Activated CD8-positive, alpha-beta memory T cell treated with anti-CD3 and anti-CD28 coated beads for 48 hours (primary cell): ENCODE measurements at places on chromosomes 1 and 21.

DNA sequence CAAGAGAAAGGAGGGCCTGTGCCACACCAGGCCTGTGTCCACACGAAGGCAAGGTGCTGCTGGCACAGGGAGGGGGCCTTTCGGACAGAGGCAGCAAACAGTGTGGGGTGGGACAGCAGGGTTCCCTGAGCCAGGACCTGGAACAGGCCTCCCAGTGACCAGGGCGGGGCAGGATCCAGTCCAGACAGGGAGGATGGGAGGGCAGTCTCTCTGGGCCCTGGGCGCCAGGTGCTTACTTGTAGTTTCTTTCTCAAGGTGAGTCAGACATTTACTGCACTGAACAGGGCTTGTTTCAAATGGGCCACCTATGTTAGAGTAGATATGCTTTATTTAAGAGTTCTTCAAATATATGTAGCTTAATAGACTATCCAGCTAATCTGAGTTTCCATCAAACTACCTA lies 52.8 kb upstream of the STUM start:
- DNase-seq: no peak

- no peak for DNase-seq
Observed at GRCh38 chr1:230382001-230382491, 44.1 kb downstream of the PGBD5 start.

- no peak for DNase-seq
Observed at GRCh38 chr1:44326024-44326701, 28.9 kb downstream of the ERI3 start.

- peak; percentile 32 for DNase-seq
Observed at GRCh38 chr1:229661022-229661877, 35.2 kb downstream of the URB2 start.

- DNase-seq: no peak
Observed at GRCh38 chr1:109466452-109467300, at the start of gene SYPL2. TSS of gene SYPL2 (plus strand) at chr1:109466546. CDS start at chr1:109466844, 298 bp downstream.

DNA sequence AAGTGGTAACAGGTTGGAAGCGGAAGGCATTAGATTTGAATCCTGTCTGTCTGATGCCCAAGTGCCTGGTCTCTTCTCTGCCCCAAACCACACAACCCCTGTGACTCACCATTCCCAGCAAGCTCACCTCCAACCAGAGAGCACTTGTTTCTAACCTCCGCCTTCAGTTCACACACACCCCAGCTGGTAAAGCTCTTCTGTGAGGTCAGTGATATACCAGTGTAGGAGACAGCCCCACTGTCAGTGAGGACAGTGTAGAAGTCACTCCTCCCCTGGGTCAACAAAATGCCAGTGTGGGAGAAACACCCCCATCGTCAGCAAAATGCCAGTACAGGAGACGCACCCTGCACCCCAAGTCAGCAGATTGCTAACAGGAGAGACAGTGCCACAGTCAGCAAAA lies 2.6 kb downstream of the RIMS3 start:
- no peak for DNase-seq

GRCh38 chr1:201274616-201275252 lies 8.6 kb upstream of the PKP1 start:
- DNase-seq: no peak

DNA sequence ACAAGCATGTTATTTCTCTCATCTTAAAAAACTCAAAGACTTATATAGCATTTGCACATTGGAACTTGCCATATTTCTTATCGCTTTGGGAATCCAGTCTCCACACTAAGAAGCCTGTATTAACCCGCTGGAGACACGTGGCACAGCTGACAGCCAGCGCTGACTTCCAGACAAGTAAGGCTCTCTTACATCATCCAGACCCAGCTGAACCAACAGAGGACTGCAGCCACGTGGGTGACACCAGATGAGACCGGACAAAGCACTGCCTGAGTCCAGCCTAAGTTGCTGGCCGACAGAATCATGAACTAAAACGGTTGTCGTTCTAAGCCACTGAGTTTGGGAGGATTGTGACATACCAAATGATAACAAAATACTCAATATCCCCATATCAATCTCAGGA lies 6.3 kb upstream of the CD247 start:
- no peak for DNase-seq

GRCh38 chr1:244830639-244831038 lies 4.8 kb upstream of the COX20 start:
- no peak for DNase-seq

GRCh38 chr1:211640301-211640630 lies 35.2 kb downstream of the NEK2 start:
- DNase-seq: no peak

DNA sequence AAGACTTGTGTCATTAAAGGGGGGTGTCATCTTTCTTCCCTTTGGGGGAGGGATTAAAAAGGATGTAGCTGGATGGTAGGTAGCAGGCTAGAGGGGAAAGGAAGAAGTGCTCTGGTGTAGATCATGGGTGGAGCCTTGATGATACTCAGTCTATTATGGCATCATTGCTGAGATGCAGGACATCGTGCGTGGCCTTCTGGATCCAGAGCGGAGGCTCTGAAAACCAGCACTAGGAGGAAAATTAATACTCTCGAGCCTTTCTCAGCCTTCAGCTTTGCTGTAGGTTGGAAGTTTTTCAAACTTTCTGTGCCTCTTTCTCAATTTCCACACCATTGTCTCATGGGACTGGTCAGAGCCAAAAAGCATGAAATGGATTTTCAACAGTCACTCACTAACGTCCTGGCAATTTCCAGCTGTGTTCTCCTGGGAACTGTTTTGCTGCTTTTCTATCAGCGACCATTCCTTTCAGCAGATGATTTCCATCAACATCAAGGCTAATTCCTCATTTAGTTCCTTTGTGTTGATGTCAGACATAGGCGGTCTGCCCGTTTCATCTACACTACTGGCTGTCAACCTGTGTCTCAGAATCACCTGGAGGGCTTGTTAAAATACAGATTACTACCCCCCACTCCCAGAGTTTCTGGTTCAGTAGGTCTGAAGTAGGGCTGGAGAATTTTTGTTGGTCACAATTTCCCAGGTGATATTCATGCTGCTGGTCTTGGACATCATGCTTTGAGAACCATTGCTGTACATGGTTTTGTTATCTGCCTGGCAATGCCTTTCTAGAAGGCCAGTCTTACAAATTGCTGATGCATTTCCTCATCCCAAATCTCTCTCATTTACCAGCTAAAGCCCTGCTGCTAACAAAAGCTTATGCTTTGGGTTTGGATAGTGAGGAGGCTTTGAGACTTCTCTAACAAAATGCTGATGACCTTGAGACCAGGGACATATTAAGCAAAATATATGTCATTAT lies 7.7 kb downstream of the CACNA1E start:
- no peak for DNase-seq

- DNase-seq: no peak
Observed at GRCh38 chr1:64263335-64263734, 59.9 kb downstream of the UBE2U start.

GRCh38 chr21:24897883-24898282 lies 709.4 kb downstream of the MRPL39 start:
- no peak for DNase-seq

GRCh38 chr1:21913763-21914162 lies 23.3 kb downstream of the HSPG2 start:
- no peak for DNase-seq

DNA sequence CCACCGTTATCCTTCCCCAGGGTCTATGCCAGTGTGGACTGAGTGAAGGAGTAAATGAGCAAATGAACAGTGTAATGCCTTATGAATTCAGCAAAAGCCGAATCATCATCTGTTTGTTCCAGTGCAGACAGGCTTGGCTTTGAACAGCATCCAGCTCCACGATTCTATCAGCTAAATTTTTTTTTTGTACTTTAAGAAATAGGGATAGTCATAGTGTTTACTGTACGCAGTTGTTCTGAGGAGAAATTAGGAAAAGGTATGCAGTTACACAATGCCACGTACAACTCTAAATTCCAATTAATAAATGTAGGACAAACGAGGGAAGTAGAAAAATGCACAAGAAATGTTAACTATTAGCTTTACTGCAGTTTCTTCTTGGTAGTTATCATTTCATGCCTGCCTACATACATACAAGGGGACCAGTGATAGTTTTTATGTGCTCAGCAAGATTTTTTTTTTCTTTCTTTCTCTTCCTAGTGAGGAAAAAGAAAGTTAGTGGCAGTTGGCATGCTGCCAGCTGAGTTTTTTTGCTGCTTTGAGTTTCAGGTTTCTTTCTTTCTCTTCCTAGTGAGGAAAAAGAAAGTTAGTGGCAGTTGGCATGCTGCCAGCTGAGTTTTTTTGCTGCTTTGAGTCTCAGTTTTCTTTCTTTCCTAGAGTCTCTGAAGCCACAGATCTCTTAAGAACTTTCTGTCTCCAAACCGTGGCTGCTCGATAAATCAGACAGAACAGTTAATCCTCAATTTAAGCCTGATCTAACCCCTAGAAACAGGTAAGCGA lies at the start of gene IFI44L:
TSS of gene IFI44L (plus strand) at position 646 of the 777 bp plus-strand sequence. CDS start 7,468 bp downstream, outside the sequence.
- no peak for DNase-seq

- no peak for DNase-seq
Observed at GRCh38 chr1:86975993-86976550, 61.6 kb downstream of the HS2ST1 start.

DNA sequence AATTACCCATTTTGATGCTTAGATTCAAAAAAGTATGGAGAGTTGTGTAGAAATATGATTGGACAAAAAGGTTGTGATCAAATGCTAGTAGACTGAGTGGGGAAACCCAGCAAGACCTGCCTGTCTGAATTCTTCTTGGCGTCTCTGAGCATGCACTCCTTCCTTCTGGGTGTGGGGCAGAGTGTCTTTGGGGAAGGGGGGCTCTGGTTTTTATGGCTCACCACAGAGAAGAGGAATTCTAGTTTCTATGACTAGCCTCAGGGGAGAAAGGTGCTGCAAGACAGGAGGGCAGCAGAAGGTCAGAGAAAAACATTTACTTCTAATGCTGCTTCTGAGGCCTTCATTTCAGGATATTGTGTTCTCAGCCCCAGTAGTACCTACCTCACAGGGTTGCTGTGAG lies 33.9 kb upstream of the PIGC start:
- no peak for DNase-seq

GRCh38 chr1:26889551-26890466 lies at the start of gene GPN2:
TSS of gene GPN2 (minus strand) at chr1:26890283. CDS start at chr1:26890096, 187 bp downstream.
- DNase-seq: peak; percentile 58

- no peak for DNase-seq
Observed at GRCh38 chr1:76951153-76951552, 83.9 kb downstream of the ST6GALNAC5 start.
